ENCODE measurements at places on chromosomes 5 and 9.

DNA sequence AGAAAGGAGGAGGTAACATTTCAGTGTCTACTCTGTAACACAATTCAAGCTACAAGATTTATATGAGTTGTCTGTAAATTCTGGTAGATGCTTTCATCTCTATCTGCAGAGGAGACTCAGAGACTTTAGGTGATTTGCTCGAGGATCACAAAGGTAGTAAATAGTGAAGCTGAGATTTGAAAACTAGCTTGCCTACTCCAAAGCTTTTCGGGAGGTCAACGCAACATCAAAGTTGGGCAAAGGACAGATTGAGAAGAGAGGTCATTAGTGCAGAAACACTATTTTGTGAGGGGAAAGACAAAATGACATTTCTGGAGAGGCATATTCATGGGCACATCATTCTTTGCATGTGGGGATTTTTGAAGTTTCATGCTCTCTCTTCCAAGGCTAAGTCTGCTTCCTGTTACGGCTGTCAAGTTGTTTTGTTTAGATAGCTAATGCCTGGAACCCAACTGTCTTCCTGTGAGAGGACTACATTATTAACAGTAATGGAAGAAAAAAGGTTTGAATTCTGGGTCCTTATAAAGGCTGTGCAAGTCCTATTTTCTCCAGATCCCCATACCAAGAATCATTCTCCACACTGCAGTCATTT, 413.5 kb upstream of the ZNF462 start:
- DNase-seq = no peak

DNA sequence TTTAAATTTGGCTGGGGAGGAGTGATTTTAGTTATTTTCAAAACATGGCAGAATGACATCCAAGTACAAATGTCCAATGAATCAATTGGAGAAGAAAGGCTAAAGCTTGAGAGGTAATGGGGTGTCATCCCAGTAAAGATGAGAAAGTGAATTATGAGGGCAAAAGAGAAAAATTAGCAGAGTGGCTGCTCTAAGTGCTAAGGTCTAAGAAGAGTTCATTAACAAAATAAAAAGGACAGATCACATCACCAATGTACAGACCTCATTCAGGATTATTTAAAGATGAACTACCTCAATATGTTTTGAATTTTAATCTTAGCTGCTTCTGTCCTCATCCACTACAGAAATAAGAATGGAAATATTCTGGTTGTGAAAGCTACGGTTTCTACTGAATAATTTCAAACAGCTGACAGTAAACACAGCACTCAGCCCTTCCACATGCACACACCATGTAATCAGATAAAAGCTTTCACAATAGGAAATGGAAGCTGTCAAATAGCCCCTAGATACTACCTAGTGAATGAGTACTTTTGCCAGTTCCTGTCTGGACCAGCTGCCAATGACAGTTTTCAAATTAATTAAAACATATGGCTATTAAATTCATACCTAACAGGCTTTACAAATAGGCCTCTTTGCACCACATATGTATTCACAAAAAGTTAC, 171.5 kb downstream of the SSBP2 start:
- peak; percentile 85 for DNase-seq

- DNase-seq = no peak
Measured at GRCh38 chr9:2356041-2356790, 265.4 kb upstream of the VLDLR start.

- DNase-seq = no peak
Measured at GRCh38 chr9:89637787-89638186, 33.0 kb downstream of the GADD45G start.

- DNase-seq = peak; percentile 54
Measured at GRCh38 chr5:148179234-148179824, 11.0 kb downstream of the SPINK14 start.

DNA sequence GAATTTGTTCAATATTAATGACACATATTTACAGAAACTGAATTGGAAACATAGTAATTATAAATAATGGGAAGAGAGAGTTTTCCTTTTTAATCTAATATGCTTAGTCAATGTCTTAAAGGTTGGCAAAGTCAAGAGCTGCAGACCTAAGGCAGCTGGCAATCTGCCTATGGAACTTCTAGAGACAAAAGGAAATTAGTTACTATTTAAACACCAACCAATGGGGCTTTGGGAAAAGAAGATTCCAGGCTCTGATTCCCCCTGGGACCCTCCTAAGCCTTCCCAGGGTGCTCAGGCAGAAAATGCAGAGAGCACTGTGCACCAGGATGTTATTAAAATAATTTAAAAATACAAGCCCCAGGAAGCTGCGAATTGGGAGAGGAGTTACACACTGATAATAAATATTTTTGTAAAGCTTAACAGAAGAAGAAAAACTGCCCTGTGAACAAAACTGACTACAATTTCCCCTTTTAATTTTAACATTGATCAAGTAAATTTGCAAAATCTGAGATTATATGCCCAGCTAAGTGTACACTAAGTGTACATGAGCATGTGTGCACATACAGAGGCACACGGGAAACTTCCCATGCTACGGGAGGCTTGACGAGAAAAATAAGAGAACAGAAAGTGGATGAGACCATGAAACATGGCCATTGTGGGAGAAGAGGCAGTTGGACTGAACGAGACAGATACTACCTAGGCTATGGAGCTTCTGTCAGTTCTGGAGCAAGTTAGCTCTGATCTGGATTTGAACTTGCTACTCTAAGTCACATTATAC, 77.4 kb upstream of the ADAMTS16 start:
- no peak for DNase-seq
